Nephron progenitor cell (in vitro differentiated cells): ENCODE measurements at places on chromosomes 1 and 21.

- DNase-seq: no peak
These were observed 263.8 kb downstream of the PTPRC start for GRCh38 chr1:198902655-198903054.

DNA sequence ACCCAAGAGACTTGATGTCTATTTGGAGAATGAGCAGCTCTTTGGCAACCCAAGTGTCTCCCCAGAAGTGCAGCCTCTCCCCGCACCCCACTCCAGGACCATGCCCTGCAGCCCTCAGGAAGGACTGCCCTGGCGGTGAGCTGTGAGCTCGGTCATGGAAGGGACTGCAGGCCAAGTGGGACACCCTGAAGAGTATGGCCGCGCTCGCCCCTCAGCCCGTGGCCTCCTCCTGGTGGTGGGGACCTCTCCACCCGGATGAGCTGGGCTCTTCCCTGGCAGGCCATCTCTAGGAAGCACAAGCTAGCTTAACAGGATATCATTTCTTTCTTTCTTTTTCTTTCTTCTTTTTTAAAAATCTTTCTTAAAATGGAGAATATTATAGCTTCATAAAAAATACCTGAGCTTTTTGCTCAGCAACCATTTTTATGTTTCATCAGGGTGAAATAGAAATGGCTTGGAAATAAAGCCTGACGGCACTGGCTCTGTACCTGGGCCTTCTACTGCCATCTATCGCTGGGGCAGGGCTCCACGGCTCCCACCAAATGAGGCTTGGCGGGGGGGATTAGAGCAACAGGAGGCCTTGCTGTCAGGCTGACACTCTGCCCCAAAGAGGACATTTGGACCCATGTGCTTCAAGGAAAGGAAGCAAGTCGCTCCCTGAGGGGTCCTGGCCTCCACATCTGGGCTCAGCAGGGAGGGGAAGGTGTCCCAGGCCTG, 296.2 kb upstream of the VAMP3 start:
- no peak for DNase-seq

- DNase-seq: no peak
These were observed 11.2 kb upstream of the LORICRIN start for GRCh38 chr1:153248176-153248879.

- DNase-seq: no peak
These were observed 876 bp downstream of the DENND2C start for GRCh38 chr1:114668784-114669561.

DNA sequence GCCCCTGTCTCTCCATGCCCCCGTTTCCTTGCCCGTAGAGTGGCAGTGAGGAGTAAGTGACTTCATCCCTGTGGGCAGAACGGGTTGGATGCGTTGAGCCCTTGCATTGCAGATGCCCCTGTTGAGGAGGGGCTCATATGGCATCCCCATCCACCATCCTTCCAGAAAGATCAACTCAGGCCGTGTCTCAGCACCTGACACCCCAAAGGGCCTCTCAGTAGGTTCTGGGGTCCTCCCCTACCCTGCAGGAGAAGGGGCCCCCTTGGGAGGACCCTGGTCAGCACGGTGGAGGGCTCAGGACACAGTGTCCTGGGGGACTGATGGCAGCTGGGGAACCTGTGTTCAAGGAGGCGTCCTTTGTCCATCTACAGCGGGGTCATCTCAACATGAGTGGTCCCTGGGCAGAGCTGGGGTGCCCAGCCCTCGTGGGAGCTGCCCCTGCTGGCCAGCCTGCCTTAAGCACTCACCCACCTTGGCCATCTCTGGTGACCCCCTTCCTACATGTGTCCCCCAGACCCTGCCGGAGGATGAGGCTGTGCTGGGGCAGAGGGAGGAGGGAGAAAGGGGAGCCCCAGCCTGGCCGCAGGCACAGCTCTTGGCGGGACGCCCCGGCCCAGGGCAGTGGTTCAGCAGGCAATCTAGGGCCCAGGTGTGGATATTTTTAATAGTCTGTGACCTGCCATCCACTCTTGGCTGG, 48.2 kb upstream of the ACTRT2 start:
- DNase-seq: no peak

- no peak for DNase-seq
These were observed 40.0 kb upstream of the IKBKE start for GRCh38 chr1:206430031-206430983.

DNA sequence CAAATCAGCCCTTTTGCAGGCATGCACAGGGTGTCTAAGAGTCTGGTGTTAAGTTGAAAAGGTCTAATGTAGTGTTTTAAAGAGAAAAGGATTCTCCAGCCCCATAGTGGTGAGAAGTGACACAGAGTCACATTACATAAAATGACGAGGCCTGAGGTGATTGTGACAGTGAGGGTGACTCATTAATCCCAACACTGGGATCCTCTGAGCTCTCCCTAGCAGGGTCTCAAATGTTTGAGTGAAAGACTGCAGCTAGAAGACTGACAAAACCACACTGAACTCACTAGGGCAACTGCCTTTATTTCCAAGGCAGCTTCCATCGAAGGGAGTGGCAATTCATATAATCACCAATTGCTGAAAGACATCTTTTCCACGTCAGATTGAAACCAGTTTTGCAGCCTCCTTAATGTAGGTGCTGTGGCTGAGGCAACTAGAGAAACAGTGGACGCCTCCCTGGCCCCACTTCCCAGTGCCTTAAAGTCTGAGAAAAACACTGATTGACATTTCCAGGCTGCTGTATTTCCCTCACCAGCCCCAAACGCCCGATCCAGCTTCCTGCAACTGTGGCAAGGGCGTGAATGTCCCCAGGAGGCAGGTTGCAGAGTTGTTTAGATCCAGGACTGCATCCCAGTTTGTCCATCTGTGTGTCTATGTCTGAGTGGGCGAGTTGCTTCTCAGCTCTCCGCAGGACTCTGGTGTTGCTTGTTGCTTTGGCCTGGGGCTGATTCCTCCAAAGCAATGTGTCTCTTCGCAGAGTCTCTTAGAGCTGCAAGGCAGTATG, 81.4 kb downstream of the RUNX1 start:
- DNase-seq: no peak

- no peak for DNase-seq
These were observed 62.8 kb downstream of the KCNAB2 start for GRCh38 chr1:6108476-6108875.

GRCh38 chr21:27498025-27498424, 531.1 kb upstream of the ADAMTS5 start:
- DNase-seq: no peak

GRCh38 chr1:117671781-117672501, 66.1 kb downstream of the TENT5C start:
- DNase-seq: peak; percentile 26

GRCh38 chr1:63782982-63783381, 9.2 kb downstream of the ROR1 start:
- no peak for DNase-seq

- DNase-seq: peak; percentile 56
These were observed 406.5 kb downstream of the DUSP10 start for GRCh38 chr1:221335161-221336101.

- DNase-seq: no peak
These were observed 24.0 kb upstream of the CDK18 start for GRCh38 chr1:205480349-205480985.

GRCh38 chr1:193185901-193186731, at the start of gene B3GALT2:
Gene B3GALT2 (minus strand): TSS chr1:193186613. CDS start chr1:193181562, 5,051 bp downstream.
- no peak for DNase-seq

- no peak for DNase-seq
These were observed 16.3 kb downstream of the PDZK1 start for GRCh38 chr1:145690587-145691558.

DNA sequence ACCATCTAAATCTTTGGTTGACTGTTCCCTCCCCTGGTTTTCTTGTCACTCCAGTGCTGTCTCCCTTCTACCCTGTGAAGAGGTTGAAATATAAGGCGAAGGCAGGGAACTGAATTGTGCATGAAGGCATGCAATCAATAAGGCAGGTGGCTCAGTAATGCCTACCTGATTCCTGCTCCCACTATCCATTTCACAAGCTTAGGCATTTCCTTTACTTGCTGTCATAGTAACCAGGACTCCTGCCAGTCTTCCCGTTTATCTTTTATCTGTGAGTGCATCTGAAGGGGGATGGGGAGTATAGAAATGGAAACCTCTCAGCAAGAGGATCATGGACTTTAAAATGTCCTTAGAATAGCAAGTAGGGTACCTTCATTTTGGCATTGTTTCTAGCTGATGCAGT, 40.5 kb downstream of the MRPS6 start:
- DNase-seq: no peak

GRCh38 chr21:40672602-40673001, 174.4 kb downstream of the DSCAM start:
- DNase-seq: no peak

DNA sequence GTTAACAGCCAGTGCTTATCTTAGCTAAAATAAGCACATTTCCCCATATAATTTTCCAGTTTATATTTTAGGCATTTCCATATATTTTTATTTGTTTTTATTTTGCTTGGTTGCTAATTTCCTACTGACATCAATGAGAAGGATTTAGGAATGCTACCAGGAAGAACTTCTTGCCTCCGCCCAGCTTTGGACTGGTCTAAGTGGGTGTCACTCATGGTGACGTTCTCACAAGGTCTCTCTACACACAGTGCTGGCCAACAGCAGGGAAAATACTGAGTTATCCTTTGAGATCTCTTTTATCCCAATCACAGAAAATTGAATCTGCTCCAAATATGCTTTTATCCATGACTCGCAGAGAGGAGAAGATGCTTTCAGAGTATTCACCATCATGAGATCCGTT, 13.2 kb downstream of the MX1 start:
- no peak for DNase-seq

GRCh38 chr1:8603220-8603616, 214.2 kb downstream of the RERE start:
- no peak for DNase-seq

- DNase-seq: no peak
These were observed 18.6 kb downstream of the FAM151A start for GRCh38 chr1:54604572-54605370.

GRCh38 chr1:42966688-42967612, 8.3 kb upstream of the SLC2A1 start:
- DNase-seq: no peak

- DNase-seq: peak; percentile 5
These were observed 168.9 kb upstream of the HOOK1 start for GRCh38 chr1:59645893-59646292.

DNA sequence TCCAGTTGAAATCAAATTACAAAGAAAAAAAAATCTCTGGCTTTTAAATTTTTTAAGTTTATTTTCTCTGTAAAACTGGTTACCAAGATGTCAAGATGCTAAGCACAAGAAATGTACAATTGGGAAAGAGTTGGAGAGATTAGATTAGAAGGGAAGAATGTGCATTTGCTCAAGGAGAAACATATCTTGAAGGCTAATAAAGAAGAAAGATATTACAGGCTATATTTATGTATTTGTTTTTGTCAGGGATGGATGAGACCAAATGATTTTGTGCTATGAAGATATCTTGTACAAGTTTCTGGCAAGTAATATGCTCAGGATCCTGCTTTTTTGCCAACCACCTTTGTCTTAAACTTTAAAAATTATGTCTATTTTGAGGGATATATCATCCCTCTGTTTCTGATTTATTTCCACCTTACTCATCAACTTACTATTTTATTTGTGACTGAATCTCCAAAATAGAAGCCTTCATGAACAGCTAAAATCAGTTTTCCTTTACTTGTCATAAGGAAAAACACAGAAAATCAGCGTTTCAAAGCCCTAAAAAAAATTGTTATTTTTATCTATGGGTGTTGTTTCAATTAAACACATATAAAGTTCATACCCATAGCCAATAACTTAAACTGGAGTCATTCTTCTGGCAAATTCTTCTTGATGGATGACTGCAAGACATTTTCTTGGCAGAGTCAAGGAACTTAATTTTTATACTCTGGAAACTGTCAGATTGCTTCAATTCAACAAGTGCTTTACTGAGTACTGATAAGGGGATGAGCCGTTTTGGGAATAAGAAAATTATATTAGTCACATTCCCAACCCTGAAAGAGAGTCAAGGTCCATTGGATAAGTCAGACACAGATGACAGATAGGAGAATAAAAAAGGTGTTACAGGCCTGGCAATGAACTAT, 141.8 kb downstream of the CTH start:
- DNase-seq: no peak

- DNase-seq: no peak
These were observed 116.5 kb upstream of the C1orf174 start for GRCh38 chr1:4016351-4017130.

- no peak for DNase-seq
These were observed 12.3 kb downstream of the SLC19A1 start for GRCh38 chr21:45529785-45530422.

DNA sequence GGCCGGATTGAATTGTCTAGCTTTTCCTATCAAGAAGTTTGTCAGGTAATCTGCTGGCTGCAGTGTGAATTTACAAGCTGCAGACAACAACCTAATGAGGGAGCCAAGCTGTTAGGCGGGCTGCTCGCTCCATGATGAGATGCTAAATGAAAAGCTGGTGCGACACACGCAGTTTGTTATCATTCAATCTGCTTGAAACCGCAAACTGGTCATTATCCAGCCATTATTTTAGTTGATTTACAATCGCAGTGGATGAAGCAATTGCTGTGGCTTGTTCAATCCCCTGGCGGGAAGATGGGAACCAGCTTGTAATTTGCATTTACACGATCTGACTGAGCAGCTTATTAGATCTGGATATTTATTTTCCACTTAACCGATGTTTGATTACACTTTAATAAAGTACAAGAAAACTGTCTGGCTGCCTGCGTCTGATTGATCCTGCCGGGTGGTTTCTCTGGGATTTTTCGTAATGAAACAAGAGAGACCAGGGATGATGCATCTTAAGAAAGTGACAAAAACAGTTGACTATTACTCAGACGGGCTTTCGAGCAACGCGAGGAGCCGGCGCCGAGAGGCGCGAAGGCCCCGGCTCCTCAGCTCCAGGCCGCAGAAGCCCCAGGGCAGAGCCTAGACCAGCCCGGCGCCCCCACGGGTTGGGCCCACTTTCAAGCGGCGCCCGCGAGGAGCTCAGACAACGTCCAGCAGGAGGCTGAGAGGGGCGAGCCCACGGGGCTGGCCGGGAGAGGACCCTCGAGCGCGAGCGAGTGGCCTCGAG, 118.0 kb upstream of the BARHL2 start:
- DNase-seq: peak; percentile 41

DNA sequence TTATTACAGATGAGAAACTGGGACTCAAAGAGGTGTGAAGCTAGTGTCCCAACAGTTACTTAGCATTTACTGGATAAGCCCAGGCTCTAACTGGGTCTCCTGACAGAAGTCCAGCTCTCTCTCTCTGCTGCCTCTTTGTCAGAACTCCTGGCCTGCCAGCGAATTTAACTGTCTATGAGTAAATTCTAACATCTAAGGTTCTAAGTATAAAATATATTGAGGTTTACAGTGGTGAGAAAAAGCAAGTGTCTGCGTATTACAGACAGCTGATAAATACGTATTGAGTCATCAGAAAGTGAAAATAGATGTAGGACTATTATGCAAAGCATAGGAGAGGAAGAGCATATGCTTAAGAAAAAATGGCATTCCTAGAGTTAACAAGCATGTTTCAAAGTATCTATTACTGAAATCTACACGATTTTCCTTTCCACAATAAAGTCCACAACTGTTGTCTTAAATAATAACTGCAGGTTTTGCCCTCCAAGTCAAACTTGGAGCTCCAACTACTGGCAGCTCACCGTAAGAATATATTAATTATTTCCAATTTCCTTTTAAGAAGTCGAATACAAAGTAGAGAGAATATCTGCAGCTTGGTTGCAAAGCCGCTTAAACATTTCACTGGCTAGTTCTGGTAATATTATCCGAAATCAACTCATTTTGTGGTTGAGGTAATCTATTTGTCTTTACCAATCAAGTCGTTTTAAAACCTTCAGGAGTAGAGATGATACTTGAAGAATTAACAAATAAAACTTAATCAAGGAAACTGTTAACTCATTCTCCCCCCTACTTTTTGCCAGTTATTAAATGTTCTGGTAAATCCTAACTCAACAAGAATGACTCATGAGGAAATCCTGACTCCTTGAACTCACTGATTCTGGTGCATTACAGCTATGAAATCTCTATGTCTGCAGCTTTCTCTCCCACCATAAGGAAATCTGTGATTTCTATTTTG, 1.4 kb upstream of the RGS2 start:
- no peak for DNase-seq
